Stimulated activated CD4-positive, alpha-beta T cell treated with anti-CD3 and anti-CD28 coated beads, Interleukin-4, amount 100 ng/mL, for 4 hours (primary cell): ENCODE measurements at places on chromosomes 16 and 17.

- DNase-seq: no peak
Observed at GRCh38 chr17:60563743-60564142, 36.2 kb upstream of the PPM1D start.

DNA sequence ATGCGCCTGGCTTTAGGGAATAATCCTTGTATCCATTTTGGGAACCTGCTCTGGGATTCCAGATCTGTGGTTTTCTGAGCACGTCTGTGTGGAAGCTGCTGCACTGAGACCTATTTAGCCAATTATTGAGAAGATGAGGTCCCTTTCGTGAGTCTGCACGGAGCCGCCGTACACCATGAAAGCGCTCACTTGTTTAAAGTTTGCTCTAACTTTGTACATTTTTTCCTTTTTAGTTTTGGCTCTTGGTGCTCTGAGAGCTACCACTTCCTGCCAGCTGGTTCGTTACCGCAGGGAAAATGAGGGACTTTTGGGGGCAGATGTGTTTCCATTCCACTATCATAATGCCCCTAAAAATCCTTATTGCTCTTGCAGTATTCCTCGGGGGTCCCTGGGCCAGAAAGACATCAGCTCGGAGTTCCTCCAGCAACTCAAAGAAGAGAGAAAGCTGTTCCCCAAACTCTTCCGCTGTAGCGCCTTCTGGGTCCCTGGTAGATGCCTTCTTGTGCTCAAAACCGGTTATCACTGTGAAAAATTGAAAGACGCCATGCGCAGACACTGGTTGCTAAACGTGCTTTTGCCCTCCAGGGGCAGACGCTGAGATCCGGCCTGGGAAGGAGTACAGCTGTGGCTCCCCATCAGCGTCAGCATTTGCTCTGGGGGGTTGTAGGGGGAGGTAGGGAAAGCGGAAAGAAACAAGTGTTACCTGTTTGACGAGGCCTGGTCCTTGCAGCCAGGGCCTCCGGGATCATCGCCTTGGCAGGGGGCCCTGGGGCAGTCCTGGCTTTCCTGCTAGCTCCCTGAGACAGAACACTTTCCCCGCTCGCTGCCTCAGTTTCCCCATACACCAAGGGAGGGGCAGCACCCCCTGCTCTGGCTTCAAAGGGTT is 238.1 kb downstream of the MRTFB start:
- DNase-seq: no peak

DNA sequence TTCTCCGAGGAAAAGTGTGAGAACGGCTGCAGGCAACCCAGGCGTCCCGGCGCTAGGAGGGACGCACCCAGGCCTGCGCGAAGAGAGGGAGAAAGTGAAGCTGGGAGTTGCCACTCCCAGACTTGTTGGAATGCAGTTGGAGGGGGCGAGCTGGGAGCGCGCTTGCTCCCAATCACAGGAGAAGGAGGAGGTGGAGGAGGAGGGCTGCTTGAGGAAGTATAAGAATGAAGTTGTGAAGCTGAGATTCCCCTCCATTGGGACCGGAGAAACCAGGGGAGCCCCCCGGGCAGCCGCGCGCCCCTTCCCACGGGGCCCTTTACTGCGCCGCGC is at the start of gene ERBB2:
Gene ERBB2 (plus strand): TSS at position 247 of the 330 bp plus-strand sequence. CDS start 175 bp downstream, outside the sequence.
- DNase-seq: no peak

GRCh38 chr16:87657621-87658192 is 55.4 kb downstream of the JPH3 start:
- DNase-seq: no peak

- DNase-seq: no peak
Observed at GRCh38 chr17:10724546-10725195, 5.2 kb downstream of the TMEM220 start.

- DNase-seq: no peak
Observed at GRCh38 chr16:4684058-4684715, 9.2 kb upstream of the NUDT16L1 start.

- DNase-seq: no peak
Observed at GRCh38 chr17:44000141-44000860, 4.1 kb upstream of the NAGS start.

DNA sequence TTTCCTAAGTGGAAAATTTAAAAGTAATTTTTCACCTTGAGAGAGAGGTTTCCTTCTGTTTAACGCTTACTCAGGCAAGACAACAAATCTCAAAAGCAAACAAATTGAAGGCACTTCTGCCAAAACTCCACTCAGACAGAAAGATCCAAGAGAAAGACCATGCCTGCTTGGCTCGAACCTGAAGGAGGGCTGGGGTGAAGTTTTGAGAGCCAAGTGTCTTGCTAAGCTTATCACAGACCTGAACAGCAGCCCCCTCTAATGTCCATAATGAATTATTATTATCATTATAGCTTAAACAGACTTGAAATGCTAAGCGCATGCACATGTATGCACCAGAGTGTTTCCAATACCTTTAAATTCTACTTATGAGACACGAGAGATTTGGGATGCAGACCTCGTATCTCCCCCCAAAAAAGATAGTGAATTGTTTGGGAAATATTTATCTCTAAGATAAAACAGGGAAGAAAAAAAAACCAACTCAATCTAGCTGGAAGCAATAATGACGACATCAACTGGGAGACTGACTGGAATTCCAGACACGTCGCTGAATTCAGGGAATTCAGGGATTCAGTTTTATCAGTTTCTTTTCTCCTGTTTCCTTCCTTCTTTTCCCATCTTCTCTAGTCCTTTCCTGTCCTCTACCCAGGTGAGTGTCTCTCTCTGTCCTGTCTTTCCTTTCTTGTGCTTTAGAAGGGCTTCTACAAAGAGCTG is 473.2 kb downstream of the RBFOX1 start:
- DNase-seq: no peak

- DNase-seq: no peak
Observed at GRCh38 chr17:44247440-44247841, 20.5 kb downstream of the SLC4A1 start.

GRCh38 chr16:69618307-69618706 is 52.5 kb downstream of the NFAT5 start:
- DNase-seq: no peak

GRCh38 chr16:10180771-10181163 is 1.5 kb downstream of the GRIN2A start:
- no peak for DNase-seq

- DNase-seq: no peak
Observed at GRCh38 chr16:4702466-4702808, 9.1 kb downstream of the NUDT16L1 start.

GRCh38 chr17:48294020-48294805 is 135.8 kb downstream of the SKAP1 start:
- no peak for DNase-seq

DNA sequence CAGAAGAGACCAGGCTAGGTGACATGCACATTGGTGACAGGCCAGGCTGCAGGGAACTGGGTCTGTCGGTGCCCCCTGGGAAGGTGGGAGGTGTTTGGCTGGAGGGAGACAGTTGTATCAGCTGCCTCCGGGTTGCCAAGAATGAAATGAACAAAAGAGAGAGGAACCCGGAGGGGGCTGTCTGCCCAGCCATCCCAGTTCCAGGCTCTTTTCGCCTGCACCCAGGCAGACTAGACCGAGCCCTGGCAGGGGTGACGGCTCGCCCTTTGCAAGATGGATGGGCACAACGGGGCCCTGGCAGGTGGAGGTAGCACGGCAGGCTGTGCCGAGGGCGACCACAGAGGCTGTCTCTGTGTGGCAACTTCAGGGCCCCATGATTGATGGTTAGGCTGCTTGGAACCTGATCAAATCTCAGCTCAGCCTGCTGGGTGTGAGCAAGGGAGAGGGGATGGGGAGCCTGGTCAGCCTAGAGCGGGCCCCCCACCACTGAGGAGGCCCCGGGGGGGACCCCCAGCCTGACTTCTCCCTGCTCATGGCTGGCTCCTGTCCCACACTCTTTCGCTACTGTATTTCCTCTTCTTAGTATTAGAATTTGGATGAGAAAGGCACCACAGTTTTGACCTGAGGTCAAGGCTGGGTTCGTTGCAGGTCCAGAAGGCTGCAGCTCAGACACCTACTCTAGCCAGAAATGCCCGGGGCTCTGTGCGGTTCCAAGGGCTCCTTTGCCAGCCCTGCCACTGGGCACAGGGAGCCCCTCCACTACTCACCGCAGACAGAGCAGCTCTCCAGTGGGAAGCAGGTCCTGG is 118.9 kb upstream of the CHMP6 start:
- no peak for DNase-seq

- DNase-seq: no peak
Observed at GRCh38 chr16:13120557-13120956, 219.2 kb downstream of the SHISA9 start.

DNA sequence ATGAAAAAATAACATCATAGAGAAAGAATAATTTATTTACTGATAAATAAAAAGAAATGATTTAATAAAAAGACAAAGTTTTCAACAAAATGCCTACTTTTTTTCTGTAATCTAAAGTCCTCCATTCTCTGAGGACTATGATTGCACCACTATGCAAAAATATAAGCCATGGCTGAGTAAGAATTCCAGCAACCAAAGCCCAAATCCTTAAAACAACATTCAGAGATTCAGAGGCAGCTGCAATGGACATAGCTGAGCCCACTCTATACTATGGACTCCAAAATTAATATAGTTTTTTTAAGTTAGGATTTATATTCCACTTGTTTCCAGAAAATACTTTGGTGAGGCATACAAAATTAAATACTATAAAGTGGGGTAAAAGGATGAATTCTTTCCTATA is 169.5 kb upstream of the C17orf78 start:
- DNase-seq: no peak

DNA sequence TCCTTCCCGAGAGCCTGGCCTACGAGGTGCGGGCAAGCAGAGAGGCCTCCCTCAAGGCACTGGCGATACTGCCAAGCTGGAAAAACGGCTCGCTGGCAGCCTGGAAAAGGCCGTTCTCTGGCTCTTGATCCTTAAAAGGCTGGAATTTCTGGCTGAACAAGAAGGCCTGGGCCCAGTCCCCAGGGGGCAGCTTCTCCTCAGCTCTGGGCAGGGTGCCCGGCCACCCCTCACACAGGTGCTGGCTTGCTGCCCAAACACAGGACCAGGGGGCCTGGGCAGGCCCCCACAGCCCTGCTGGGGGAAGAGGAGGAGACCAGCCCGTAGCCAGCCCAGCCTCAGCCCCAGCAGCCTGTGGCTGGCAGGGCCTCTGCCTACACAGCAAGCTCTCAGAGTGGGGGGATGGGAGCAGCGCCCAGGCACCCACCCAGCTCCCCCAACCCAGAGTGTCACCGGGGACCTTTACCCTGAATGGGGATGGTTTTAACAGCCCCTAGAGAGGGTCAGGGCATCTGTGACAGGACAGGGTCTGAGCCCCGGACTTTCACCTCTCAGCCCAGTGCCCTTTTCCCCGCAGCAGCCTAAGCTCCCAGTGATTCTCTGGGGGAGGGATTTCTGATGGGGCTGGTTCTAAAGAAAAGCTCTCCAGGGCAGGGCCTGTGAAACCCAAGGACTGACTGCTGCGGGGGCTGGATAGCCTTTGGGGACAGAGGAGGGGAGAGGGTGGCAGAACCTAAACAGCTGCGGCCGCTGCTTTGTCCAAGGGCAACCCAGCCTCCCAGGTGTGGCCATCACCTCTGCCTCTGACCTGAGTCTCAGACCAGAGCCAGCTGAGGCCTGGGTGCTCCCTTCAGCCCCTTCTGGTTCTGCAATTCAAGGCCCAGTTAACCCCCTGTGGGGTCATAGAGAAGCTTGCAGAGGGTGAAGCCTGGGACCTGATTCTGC is 38.6 kb upstream of the TOB1 start:
- no peak for DNase-seq

DNA sequence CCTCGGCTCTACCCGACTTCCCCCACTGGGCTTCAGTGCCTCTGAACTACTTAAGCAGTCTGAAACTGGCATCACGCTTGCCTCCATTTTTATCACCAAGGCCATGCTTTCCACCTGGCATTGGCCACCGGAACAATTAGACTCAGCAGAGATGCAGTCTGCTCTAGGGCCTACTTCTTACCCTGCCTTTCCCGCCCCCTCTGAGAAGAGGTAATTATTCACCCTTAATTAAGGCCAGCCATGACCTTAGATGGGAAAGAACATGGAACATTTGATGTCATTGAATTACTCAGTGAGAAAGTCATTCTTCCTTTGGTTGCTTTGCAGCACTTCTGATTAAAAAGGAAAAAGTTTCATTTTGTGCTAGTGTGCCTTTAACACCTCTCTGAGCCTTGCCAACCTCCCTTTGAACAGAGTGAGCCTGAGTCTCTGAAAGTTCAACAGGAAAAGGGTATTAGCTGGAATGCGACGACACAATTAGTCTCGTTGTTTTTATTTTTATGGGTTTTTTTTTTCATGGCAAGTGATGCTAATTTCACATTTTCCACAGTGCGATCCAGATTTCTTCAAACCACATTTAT is 60.9 kb upstream of the TNRC6A start:
- peak; percentile 44 for DNase-seq

- no peak for DNase-seq
Observed at GRCh38 chr16:14347706-14348105, 276.6 kb downstream of the MRTFB start.

GRCh38 chr17:35774499-35774898 is 13.8 kb downstream of the C17orf50 start:
- no peak for DNase-seq

- no peak for DNase-seq
Observed at GRCh38 chr16:1380195-1380594, 28.5 kb downstream of the GNPTG start.

- DNase-seq: peak; percentile 41
Observed at GRCh38 chr17:77363821-77364361, 223.1 kb downstream of the SEC14L1 start.

GRCh38 chr17:79890706-79891105 is 51.5 kb upstream of the CBX4 start:
- no peak for DNase-seq

DNA sequence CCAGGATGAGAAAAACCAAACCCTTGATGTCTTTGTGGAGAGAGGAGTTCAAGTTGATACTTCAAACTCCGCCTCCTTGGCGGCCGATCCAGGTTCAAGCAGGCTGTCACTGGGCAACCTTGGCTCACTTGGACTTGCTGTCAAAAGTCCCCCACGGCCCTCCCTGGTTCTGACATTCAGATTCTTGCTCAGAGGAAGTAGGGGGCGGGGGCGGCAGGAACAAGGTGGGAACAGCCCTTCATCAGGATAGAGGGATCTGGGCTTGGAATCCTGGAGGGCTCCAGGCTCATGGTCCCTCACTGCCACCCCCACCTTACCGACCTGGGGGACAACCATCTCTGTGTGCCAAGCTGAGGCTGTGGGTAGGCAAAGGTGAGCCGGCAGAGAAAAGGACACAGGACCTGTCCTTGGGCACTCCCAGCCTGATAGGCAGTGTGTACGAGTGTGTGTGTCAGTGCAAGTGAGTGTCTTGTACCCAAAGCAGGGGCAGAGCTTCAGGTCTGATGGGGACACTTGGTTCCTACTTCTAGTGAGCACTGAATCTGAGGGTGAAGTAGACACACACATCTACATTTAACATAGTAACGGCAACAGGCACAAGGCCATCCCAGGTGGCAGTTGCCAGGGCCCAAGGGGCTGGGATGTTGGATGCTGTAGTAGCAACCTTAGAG is 6.6 kb upstream of the TSPOAP1 start:
- peak; percentile 40 for DNase-seq

GRCh38 chr16:87762071-87762571 is 3.7 kb downstream of the KLHDC4 start:
- no peak for DNase-seq
